Caco-2 (cell line): ENCODE measurements at places on chromosomes 3 and 15. TPM values are rescaled to one million over a fixed set of nuclear protein-coding genes. Genes with fewer than 3 reads are reported as not detected.
A peak's percentile ranks its signal among the peaks of the same experiment; 100 is the strongest.

GRCh38 chr15:26013981-26014380 is 150.9 kb upstream of the ATP10A start:
- DNase-seq = no peak

GRCh38 chr3:79497447-79498111 is 270.2 kb downstream of the ROBO1 start:
- no peak for DNase-seq

GREM1 gene
- total RNA-seq = 0.54 and 0.93 TPM in 2 replicates

BLOC1S6 gene
- total RNA-seq = 37.0 and 40.3 TPM in 2 replicates

GRCh38 chr3:195257454-195258448 is 13.2 kb downstream of the XXYLT1 start:
- DNase-seq = no peak

DNA sequence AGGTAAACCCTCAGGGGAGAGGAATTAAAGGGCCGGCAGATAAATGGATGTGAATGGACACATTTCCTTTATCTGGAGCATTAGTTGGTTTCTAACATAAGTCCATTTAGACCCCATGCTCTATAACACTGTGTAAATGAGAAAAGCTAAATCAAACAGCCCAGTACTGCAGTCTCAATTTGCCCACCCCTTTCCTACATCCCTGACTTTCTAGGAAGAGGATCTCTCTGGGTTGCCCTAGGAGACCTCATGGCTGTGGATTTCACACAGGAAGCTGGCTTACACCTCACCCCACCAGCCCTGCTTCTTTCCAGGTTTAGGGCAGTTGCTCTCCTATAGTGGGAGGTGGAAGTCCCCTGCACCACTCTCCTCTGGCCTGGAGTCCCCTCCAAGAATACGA is 126.2 kb downstream of the CLSTN2 start:
- DNase-seq = no peak

DNA sequence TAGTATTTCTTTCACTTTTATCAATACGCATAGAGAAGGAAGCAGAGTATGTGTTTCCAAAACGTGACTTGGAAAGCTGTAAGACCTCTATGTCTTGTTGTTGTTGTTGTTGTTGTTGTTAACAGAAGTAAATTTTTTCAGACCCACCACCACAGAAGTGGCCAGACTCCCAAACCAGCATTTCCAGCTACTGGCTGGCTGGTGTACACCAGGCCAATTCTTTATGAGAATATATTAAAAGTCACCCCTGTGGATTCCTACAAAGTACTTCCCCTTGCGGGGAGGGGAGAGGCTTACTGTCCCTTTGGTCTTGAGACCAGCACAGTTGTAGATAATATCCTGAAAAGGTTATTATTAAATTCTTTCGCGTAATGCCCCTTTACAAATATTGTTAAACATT is 1.6 kb upstream of the FOXP1 start:
- DNase-seq = no peak

ARPC4 gene
- total RNA-seq = 158 and 160 TPM in 2 replicates

- no peak for DNase-seq
Observed at GRCh38 chr3:22117091-22117490, 366.1 kb upstream of the ZNF385D start.

- no peak for DNase-seq
Observed at GRCh38 chr3:97817965-97818364, 3.8 kb upstream of the CRYBG3 start.

DNA sequence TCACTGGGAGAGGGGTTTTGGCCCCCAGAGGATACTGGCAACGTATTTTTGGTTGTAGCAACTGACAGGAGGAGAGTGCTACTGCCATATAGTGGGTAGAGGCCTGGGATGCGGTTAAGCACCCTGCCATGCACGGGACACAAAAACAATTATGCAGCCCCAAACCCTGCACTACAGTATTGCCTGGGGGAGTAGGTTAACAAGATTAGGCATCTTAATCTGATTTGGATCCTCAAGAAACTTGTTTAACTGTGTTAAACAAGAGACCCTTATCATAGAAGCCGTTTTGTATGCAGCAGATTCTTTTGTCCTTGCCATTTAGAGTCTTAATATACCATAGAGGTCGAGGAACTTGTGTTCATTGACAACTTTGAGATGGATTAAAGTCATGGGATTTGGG is 3.4 kb downstream of the PHLDB2 start:
- no peak for DNase-seq

GRCh38 chr15:87881026-87881425 is 375.5 kb downstream of the NTRK3 start:
- no peak for DNase-seq

GRCh38 chr15:98764291-98764690 is 116.0 kb downstream of the IGF1R start:
- DNase-seq = no peak

HYAL1 gene
- total RNA-seq = 2.3 and 2.6 TPM in 2 replicates

CLCN2 gene
- total RNA-seq = 23.0 and 28.6 TPM in 2 replicates

GRCh38 chr3:70049761-70050160 is 50.2 kb downstream of the SAMMSON start:
- DNase-seq = no peak

MTMR10 gene
- 27.5 and 33.2 TPM in 2 replicates for total RNA-seq

RASGRP1 gene
- total RNA-seq = 6.0 and 7.3 TPM in 2 replicates

DNA sequence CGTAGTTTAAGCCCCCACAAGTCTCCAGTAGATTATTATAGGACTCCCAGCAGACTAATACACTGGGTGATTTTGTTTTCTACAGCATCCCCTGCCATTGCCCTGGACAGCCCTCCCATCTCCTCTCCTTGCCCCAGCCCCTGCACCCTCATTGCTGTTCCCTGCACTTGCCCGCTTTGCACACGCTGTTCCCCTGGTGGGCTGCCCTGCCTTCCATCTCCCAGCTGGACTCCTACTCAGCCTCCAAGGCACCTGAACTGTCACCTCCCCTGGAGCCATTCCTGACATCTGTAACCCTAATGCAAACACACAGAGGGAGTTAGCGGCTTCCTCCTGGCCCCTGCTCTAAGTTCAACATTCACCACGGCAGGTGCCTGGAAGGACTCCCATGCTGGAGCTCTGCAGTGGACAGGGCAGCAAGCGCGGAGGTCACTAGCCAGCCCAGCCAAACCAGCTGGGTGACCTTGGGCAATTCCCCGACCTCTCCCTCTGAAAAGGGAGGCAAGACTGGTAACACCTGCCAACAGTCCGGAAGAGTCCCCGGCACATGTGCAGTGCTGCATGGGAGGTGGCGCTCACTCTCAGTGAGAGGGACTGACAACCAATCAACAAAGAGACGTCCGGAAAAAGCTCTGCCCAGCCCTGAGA is 38.8 kb upstream of the IQSEC1 start:
- DNase-seq = peak; percentile 12

DNA sequence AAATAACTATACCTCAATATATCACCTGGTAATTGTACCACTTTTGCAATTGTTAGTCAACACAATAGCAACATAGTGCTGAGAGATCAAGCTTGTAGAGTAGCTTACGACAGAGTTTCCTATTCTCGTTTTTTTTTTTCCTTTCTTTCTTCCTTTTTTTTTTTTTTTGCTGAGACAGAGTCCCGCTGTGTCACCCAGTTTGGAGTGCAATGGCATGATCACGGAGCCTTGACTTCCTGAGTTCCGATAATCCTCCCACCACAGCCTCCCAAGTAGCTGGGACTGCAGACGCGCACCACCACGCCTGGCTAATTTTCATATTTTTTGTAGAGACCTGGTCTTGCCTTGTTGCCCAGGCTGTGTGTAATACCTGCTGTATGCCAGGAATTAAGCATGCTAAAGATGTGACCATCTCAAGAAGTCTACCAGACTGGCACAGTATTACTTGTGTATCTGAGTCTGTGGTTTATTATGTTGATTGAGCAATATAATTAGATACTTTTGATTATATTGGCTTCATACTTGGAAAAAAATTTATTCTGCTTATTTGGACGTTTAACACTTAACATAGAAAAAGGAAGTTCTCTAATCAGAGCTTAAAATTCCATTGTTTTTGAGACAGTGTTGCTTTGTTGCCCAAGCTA is 3.0 kb downstream of the SELENOT start:
- DNase-seq = no peak

SMCO1 gene
- total RNA-seq = not detected in 2 replicates

GRCh38 chr3:127997961-127998360 is 54.3 kb upstream of the SEC61A1 start:
- DNase-seq = no peak

- no peak for DNase-seq
Observed at GRCh38 chr3:181794011-181794790, 82.5 kb downstream of the SOX2 start.

- no peak for DNase-seq
Observed at GRCh38 chr3:131960324-131960723, 74.5 kb downstream of the CPNE4 start.

DNA sequence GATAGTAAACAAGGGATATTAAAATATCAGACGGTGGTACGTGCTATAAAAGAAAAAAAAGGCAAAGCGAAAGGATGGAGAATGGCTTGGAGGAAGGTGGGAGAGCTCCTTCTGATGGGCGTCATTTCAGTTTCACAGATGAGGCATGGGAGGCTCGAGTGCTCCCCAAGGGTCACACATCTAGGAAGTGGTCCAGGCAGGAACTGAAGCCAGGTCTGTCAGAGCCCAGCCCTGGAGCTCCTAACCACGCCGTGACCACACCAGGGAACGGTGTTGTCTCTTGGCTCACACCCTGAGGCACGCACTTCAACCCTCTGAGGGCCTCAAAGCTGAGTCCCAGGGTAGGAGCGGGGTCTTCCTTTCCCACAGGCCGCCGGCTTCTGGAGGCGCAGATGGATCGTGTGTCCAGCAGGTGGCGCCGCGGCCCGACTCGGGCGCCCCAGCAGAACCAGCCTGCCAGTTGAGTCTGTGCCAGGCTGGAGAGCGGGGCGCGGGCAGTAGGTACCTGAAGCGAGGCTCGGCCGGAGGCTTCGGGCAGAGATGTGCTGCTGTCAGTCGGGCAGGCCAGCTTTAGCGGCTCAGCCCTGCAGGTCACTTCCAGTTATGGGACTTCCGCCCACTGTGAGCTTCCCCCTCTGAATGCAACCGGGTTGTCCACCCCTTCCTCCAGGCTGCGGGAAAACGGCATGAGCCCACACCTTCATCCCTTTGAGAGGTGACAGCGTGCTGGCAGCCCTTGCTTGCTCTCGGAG is 68.1 kb downstream of the SLC6A1 start:
- DNase-seq = peak; percentile 41

HTR3E gene
- not detected in 2 replicates for total RNA-seq

DNA sequence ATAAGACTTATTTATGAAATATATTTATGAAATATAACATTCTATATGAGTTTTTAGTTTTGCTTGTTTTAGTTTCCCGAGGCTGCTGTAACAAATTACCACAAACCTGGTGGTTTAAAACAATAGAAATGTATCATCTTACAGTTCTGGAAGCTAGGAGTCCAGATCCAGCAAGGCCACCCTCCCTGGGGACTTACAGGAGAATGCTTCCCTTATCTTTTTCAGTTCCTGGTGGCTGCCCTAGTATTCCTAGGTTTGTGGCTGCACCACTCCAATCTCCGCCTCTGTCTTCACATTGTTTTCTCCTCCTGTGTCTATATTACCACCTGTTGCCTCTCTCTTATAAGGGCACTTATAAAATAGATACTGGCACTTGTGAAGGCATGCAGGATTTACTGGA is 877.8 kb downstream of the TUSC7 start:
- DNase-seq = no peak

DNA sequence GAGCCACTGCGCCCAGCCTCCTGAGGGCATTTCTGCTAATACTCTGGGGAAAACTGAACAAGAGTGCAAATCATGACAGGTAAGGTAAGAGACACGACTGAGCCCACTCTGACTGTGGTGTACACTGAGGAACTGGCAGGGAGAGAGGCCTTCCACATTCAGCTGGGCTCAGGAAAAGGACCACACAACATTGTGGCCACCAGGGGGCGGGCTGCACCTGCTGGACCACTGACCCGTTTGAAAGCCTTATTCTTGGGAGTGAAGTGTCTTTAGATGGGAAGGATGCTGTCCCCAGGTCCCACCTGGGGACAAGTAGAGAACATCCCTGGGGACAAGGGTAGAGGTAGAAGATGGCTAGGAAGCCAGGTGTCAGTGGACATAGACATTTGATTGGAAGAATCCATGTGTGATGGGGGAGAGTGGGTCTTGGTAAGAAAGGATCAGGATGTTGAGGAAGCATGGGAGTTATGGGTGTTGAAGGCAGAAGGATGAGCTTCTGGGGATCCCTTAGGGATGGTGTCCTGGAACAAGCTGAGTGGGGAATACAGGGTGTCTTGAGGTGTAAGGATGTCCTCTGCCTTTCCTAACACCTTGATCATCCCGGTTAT is 6.2 kb upstream of the CTDSPL start:
- peak; percentile 76 for DNase-seq

ZNF620 gene
- total RNA-seq = 11.9 and 12.1 TPM in 2 replicates

DNA sequence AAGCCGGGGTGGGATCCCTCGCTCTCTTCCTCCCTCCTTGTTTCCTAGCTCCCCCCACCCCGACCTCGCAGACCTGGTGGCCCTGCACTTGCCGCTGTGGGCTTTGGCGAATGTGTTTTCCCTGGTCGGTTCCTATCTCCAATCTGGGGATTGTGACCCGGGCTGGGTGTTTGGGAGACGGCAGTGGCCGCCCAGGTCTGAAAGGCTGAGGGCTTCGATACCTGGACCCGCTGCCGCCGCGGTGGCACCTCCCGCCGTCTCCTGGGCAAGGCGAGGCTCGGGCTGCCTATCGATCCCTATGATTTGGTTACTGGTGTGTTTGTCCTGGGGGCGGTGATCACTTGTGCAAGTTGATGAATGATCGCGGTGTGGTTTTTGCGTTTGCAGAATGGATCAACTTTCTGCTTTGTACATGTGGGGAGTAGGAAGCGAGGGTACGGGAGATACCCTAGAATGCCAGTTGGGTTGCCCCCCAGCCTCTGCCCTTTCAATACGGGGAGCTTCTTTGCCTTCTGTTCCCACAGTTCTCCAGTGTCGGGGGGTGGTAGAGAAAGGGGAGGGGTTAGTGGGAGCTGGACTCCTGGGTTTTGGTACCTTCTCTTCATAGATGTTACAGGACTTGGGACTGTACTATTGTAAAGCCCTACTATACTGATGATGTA is 3.0 kb downstream of the BBX start:
- peak; percentile 3 for DNase-seq

CRYGS gene
- 1.6 and 3.2 TPM in 2 replicates for total RNA-seq

DNA sequence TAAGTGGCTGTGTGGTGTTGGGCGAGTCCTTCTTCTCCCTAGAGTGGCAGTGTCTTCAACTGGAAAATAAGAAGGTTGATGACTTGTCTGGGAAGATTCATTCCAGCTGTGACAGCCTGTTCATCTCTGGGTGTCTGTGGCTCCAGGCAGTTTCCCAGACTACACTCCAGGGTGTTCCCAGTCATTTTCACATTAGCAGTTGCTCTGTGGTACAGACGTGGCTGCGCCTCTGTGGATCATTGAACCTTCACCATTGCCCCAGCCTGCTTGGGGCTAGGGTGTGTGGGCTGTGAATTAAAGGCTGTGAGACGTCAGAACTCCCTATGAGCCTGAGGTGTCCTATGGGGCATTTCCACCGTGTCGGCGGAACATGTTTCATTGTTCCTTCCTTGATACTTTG is 239.6 kb upstream of the NR2E3 start:
- DNase-seq = no peak

- DNase-seq = no peak
Observed at GRCh38 chr3:23161896-23162570, 41.1 kb upstream of the UBE2E2 start.

CCR4 gene
- 0.16 TPM in 1 of 2 replicates, not detected in the other for total RNA-seq

DNA sequence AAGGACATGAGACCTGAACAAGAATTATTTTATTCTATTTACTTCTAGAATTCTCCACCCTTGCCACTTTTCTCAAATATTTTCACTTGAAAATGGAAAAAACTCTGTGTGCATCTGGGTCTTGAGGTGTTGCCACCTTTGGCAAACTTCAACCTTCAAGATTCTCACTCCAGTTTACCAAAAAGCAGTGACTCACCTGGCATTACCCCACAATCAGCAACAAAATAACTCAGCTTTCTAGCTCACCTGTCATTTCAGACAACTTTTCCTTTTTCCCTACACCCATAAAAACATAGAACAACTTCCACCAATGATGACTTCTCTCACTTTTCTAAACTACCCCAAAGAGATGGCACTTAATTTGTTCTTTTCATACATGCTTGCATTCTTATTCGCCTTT is 115.8 kb downstream of the DUT start:
- DNase-seq = no peak
